ENCODE measurements at places on chromosomes 4 and X.

GRCh38 chrX:69014200-69014599 lies 151.1 kb downstream of the PJA1 start:
- no peak for DNase-seq

DNA sequence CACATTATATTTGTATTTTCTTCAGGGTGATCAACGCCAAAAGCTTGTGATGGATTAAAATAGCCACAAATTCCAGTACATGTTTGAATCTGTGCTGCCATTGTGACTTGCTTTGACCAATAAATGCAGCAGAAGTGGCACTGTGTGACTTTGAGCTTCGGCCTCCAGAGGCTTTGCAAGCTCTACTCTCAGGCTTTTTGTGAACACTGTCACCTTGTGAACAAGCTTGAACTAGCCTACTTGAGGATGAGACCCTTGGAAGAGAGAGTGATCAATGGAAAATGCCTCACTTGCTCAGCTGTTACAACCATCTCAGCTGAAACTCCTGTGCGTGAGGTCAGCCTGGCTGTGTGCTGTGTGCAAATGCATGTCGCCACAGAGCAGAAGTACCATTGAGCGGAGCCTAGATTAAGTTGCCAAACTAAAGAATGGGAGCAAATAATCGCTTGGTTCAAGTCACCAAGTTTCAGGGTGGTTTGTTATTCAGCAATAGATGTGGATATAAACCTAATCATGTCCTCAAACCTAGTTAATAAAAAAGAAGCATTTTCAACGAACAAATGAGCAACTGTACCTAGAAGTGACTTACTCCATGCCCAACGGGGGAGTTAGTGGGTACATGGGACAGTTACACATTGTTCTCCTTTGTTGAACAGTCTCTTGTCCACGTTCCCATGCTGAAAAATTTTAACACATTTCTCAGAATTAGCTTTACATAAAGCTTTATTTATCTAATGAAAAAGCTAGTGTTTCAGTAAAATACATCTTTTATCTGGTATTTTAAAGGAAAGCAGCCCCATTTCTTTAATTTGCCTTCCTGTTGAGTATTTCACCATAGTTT lies 23.5 kb downstream of the NOA1 start:
- DNase-seq = no peak

GRCh38 chrX:40107291-40108161 lies 9.8 kb upstream of the BCOR start:
- DNase-seq = peak; percentile 36

DNA sequence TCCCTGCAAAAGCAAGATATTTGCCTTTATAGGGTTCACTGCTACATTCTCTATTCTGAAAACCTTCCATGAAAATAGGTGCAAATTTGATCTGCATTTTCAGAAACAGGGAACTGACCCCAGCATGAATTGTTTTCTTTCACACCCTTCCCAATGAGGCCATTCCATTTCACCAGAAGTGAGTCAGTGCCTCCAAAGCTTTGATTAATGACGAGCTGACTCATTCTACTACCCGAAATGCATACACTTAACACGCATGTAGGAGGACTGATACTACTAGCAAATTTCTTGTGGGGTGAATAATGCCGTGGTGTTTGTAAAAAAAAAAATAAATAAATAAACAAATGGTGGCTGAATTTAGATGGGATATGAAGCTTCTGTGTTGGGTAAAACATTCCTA lies 146.9 kb upstream of the FGF13 start:
- peak; percentile 84 for DNase-seq

DNA sequence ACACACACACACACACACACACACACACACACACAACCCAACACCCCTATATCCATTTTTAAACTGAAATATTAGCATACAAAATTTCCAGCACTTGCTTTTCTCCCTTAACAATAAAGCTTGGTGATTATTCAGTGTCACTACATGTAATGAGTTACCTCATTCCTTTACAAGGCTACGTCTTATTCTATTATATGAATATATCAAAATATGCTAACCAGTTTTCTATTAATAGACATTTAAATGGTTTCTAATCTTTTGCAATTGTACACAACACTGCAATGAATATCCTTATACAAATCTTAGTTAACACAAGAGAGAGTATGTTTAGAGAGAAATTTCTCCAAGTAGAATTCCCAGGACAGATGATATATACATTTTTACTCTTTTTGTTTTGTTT lies 14.2 kb downstream of the ZNF81 start:
- no peak for DNase-seq

DNA sequence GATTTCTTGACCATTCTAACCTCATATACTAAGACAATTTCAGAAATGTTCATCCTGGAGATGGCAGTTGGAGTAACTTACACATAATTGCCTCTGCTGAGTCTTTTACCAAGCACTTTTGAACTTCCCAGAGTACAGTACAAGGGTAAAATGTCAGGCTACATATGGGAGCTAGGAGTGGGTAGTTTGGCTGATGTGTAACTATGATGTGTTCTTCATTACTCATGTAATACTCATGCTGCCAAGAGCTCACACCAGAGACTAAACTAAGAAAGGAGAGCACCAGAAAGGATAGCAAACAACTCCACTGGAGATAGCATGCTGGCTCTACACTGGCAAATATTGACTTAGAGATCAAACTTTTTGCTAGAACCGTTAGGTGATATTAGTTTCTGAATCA lies 194.0 kb downstream of the PDGFRA start:
- DNase-seq = no peak

GRCh38 chrX:153818571-153819383 lies 11.6 kb downstream of the PDZD4 start:
- no peak for DNase-seq

- DNase-seq = peak; percentile 52
Measured at GRCh38 chr4:19566041-19566440, 685.7 kb upstream of the SLIT2 start.

DNA sequence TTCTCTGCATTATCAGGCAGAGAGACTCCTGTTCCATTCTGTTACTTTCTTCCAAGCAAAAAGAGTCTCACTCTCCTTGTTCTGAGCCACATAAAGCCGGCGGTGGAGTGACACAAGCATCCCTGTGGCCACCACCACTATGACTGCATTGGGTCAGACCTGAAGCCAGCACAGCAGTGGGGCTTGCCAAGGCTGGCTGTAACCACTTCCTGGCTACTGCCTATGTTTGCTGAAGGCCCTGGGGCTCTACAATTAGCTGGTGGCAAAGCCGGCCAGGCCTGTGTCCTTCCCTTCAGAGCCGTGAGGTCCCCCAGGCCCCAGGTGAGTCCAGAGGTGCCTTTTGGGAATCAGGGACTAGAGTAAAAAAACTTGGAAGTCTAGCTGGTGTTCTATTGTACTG lies 31.8 kb downstream of the PLAC8 start:
- DNase-seq = peak; percentile 3

DNA sequence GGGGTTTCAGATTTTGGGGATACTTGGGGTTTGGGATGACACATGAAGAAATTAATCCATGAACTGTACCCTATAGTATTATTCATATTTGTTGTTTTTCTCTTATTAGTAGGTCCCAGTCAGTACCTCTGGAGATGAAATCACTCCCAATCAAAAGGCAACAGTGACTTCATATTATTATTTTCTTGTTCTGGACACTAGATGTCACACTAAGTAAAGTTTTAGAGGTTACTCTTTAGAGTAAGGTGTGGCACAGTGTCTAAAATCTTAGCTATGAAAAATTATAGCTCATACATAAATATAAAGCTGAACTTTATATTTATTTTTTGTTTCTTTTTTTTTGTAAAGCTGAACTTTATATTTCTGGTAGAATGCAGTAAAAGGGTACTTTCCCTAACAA lies 35.1 kb downstream of the FAM114A1 start:
- peak; percentile 51 for DNase-seq

DNA sequence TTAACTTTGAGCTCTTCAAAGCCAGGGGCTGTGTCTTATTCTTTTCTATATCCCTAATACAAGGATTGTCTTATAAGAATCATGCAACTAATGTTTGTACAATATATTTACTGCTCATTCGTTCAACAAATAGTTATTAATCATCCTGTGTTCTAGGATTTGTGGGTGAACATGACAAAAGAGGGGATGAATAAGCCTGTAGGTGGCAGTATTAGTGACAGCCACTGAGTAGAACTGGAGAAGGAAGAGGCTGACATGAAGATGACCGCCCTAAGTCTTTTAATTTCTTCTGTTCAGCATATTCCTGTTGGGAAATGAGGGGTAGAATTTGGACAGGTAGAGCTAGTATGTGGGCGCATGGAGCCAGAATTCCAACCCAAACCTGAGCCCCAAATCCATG lies 11.9 kb upstream of the LINC00632 start:
- DNase-seq = no peak

- peak; percentile 43 for DNase-seq
Measured at GRCh38 chrX:101619364-101619763, 1.6 kb upstream of the ARMCX6 start.

DNA sequence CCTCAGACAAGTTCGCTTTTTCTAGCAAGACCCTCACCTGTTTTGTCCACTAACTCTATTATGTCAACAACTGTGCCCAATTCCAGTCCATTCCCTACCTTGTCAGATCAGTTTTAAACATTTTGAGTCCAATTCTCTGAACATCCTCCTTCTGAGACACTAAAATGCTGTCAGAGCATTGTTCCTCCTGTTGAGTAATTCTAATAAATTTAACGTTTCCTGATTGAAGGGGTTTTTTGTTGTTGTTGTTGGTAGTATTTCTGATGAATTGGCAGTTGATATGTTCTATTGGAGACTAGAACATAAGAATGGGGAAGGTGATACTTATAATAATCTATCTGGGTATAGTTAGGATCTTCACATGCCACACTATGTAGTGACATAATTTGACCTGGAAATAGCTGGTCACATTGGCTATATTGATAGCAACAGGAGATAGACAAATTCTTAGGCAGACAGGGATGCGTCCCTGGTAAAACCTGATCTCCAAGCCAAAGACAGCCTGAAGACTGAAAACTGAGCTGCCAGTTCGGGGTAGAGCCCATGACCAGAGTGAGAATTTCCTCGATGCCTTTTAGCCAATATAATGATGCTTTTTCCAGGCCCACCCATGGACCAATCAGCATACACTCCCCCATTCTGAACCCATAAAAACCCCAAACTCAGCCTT lies 12.4 kb upstream of the CXCL2 start:
- no peak for DNase-seq

- no peak for DNase-seq
Measured at GRCh38 chr4:780716-781492, 45.0 kb downstream of the CPLX1 start.

DNA sequence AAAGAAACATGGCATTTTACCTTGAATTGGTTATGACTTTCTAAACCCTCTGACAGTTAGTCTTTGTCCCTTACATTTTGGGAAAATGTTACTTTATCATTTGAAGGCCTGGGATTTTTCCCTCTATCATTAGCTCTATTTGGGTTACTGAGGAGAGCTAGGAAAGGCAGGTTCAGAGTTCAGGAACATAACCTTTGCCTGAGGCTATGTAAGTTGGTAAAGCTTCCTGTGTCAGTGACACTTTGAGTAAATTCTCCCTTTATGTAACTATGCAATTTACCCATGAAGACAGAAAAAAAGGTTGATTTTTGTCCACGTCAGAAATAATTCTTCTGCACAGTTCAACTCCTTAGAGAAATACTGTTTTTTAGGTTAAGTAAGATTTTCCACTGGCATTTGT lies 171.8 kb upstream of the NRK start:
- no peak for DNase-seq

- DNase-seq = no peak
Measured at GRCh38 chrX:38500141-38500540, 61.2 kb upstream of the TSPAN7 start.

DNA sequence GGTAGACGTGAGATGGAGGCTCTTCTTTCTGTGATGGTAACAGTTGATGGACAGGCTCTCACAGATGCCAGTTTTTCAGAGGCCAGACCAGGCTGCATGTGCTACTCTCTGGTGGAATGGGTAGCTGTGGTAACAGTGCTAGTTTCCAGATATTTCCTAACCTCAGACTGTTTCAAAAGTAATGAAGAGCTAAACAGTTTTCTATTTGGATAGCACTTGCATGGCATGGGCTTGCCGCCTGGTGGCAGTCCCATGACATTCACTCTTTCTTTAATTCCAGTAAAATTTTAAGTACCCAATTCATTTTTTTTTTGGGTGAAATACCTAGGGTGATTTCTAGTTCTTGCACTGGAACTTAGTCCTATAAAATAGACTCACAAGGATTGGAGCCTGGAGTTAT lies 220.2 kb upstream of the MAD2L1 start:
- DNase-seq = no peak

DNA sequence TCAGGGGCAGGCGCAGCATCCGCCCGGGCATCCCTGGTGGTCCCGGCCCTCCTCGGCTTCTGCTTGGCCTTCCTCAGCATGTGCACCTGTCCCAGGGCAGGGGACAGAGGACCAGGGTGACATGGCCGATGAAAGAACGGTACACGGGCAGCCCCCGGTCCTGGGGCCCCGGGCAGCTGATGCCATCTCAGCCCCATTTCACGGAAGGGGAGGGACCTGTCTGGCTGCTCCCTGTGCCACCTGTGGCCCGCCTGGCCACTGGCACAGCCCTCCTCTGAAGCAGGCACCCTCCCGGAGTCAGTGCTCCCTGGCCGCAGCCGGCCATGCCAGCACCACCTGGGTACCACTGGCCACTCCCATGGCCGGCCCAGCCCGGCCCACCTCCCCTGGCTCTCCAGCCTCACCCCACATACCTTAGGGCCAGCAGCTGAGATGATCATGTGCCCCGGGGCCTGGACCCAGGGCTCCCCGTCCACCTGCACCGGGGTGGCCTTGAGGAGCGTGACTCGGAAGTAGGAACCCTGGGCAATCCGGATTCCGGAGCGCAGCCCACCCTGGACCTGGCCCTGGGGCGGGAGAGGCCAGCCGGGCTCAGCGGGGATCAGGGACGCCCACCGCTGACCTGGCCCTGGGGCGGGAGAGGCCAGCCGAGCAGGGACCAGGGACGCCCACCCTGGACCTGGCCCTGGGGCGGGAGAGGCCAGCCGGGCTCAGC lies 12.6 kb downstream of the DGKQ start:
- no peak for DNase-seq

GRCh38 chr4:32191961-32192360 lies 1471.8 kb downstream of the PCDH7 start:
- DNase-seq = no peak

- peak; percentile 26 for DNase-seq
Measured at GRCh38 chr4:127685292-127685691, 44.9 kb upstream of the SLC25A31 start.

DNA sequence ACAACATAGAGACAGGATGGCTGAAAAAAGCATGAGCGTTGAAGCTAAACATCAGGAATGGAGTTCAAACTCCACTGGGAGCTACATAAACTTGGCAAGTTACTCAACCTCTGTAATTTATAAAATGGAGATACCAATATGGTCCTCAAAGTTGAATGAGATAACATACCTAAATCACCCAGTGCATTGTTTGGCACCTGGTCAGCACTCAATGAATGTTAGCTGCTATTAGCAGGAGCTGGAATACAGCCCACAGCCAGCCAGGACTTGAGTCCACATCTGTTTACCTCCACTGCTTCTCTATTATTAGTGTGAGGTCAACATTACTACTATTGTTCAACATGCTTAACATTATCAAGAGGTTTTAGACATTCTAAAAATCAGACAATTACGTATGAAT lies 97.9 kb downstream of the NR3C2 start:
- no peak for DNase-seq

All from renal cortical epithelial cell (primary cell).